ENCODE measurements at places on chromosomes 2 and 18.

- no peak for DNase-seq
Observed at GRCh38 chr18:37019157-37019827, 190.4 kb downstream of the KIAA1328 start.

DNA sequence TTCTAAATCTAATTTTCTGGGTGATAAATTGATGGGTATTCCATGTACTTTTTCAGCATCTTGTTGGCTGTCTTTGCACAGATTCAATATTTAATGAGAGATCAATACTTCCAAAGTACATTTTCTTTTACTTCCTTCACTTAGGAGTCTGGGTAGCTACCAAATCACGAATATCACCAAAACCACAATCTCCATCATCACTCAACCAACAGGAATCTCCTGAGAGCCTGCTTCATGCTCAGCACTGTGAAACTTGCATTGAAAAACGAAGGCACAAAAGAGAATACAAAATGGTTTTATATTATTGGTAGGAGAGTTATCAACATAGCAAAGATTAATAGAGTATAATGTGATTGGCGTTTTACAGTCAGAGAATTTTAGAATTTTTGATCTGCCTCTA lies 261.5 kb upstream of the DSEL start:
- DNase-seq = no peak

DNA sequence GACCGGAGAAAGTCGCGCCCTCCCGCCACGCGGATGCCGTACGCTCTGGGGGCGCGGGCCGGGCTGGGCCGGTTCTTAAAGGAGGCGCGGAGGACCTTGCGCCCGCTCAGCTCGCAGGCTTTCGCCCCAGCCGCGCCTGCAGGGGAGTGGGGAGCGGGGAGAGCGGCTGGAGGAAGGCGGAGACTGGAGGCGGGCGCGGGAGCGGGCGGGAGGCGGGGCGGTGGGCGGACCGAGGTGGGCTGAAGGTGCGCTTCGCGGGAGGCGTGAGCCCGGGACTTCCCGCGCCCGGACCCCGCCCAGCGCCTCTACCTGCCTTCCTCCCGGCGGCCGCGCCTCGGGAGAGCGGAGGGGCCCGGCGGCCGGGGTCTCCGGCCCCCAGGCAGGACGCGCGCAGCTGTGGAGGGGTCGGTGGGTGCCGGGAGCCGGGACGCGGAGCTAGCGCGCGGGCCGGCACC lies at the start of gene ADRA2B:
Gene ADRA2B, minus strand, starts transcription at position 148 of the 455 bp plus-strand sequence. CDS start 422 bp downstream, outside the sequence.
- peak; percentile 44 for DNase-seq

GRCh38 chr18:60693426-60693825 lies 320.9 kb upstream of the MC4R start:
- no peak for DNase-seq

GRCh38 chr2:219578811-219579613 lies 6.9 kb downstream of the INHA start:
- no peak for DNase-seq

GRCh38 chr18:58359218-58359617 lies 269.7 kb downstream of the ALPK2 start:
- no peak for DNase-seq

GRCh38 chr2:188909036-188909435 lies 65.1 kb upstream of the COL3A1 start:
- no peak for DNase-seq

GRCh38 chr2:42216694-42217093 lies 47.5 kb downstream of the EML4 start:
- no peak for DNase-seq

DNA sequence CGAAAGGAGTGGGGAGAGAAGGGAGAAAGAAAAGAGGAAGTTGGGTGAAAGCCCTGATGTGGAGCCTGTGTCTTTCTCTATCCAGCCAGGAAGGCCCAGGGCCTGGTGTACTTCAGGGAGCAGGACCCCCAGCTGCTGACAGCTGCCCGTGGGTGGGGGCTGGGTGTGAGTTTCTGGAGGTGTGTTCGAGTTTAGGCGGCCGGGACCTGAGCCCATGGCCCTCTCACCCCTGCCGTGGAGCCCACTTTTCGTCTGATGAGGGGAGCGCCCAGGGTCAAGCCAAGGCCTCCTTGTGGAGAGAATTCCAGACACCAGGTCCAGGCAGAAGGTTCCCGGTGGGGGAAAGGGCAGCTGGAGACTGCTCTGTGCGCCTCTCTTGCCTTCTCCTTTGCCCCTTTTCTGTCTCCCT lies 2.2 kb downstream of the SIX3 start:
- no peak for DNase-seq

- no peak for DNase-seq
Observed at GRCh38 chr18:34039201-34039600, 185.5 kb downstream of the NOL4 start.

GRCh38 chr2:24012521-24013188 lies 2.8 kb downstream of the MFSD2B start:
- DNase-seq = no peak

DNA sequence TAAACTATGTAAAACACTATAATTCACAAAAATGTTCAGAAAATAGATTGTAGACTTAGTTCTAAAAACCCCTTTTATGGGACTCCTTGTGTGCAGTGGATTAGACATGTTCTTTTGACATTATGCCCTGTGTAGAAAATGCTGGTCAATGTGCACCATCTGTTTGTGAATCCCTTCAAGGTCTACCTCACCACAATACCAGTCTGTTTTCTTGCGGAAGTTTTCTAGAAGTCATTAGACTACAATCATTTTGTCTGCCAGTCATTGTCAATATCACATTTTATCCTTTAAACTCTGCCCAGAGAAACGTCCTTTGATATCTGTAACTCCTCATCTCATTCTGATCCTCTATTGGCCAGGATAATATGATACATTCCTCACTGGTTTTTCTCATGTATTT lies 7.8 kb downstream of the ITGA4 start:
- no peak for DNase-seq

DNA sequence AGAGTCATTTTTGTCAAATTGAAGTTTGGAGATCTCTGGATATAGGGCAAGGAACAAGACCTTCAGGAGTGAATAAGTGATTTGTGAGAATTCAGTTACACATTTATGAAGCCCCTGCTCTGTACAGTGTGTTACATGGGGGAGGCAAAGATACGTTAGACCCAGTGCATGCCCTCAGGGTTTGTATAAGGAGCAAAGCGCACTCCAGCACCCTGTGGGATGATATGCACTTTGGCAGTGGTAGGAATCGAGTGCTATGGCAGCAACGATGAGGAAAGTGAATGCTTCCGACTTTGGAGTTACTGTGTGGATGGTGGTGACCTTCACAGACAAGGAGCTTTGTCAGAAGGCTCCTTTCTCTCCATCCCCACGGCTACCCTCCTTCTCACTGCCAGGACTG lies 74.3 kb upstream of the ALPP start:
- no peak for DNase-seq

DNA sequence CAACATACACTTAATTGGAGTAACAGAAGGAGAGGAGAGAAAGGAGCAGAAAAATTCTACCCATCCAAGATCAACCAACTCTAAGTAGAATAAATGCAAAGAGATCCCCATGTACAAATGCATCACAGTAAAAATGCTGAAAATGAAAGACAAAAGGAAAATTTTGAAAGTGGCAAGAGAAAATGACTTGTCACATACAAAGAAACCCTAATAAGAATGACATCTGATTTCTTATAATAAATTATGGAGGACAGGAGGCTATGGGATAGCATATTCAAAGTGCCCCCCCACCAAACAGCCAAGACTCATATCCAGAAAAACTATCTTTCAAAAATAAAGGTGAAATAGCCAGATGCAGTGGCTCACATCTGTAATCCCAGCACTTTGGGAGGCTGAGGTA lies 22.2 kb upstream of the INPP4A start:
- no peak for DNase-seq

GRCh38 chr2:190837952-190838361 lies 42.7 kb upstream of the GLS start:
- no peak for DNase-seq

- no peak for DNase-seq
Observed at GRCh38 chr18:68721681-68722583, 7.0 kb upstream of the TMX3 start.

GRCh38 chr18:63454497-63454896 lies 22.3 kb upstream of the SERPINB5 start:
- DNase-seq = no peak

DNA sequence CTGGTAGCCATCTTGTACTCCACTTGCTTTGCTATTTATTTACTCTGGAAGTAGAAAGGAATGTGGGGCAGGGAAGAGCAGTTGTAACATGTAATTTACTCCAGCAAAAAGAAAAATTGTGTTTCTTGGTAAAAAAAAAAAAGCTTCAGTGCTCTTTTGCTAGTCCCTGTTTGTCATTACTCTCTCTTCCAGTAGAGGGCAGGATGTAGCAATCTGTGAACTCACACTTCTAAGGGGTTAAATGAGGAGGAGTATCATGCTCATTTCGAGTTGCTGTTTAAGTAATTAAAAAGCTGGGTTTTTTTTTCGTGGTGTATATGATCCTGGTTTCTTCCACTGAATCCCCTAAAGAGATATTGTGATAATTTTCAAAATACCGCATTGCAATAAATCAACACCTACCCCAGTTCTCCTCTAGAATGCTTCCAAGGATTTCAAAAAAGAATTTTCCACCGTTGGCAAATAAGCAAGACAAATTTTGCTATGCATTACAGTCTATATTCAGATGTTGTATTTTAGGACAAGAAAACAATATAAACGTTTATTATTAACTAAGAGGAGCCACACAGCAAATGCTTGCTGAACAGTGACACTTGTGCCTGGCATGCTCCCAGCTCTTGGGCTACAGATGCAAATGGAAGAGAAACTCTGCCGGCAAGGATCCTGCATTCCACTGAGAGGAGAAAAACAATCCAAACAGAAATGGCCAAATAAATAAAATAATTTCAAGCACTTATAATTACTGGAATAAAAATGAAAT lies 261.6 kb downstream of the ASXL3 start:
- DNase-seq = no peak

DNA sequence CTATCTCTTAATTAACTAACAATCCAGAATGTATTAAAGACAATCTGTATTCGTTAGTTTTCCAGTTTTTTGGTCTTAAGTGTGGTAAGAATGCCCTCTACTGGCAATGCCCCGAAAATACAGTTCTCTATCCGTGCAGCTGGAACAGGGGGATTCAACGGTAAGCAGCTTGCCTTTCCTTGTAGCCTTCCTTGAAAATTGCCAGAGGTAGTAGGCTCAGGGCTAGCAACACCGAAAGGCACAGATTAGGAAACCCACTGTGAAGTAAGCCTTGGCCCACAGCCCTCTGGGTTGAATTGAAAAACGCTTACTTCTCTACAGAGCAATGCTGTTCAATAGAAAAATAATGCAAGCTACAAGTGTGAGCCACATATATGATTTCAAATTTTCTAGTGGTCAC lies 17.1 kb upstream of the VPS4B start:
- peak; percentile 32 for DNase-seq

- no peak for DNase-seq
Observed at GRCh38 chr18:31723990-31724711, 36.5 kb downstream of the SLC25A52 start.

- DNase-seq = no peak
Observed at GRCh38 chr2:42342061-42342794, 18.8 kb downstream of the COX7A2L start.

DNA sequence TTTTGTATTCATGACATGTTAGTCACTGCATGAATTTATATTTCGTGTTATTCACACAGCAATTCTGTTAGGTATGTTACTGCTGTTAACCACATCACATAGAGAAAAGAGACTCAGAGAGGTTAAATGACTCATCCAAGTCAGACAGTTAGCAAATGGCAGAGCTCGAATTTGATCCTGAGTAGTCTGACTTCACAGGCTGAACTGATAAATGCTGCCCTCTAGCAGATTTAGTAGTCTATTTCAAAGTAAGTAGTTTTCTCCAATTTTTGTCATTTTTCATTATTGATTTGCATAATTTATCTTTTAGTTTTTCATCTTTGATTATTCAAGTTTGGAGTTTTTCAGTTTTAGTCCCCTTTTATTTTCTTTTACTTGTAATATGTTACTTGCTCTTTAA lies 58.3 kb downstream of the WDR7 start:
- DNase-seq = no peak

DNA sequence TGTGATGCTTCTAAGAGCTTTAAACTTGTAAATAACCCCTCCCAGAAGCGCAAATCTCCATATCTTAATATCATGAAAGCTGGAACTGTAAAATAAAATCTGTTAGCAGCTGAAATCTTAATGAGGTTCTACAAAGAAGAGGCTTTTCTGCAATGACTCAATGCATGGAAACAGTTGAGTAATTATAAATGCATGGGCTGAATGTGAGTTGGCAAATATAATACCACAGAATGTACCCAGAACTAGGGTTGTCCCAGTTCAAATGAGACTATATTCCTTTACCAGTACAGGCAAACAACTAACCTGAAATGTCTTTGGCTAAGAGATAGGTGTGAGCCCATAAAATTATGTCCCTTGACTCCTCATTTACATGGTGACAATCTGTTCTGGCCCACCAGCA lies 52.9 kb downstream of the SATB2 start:
- no peak for DNase-seq

DNA sequence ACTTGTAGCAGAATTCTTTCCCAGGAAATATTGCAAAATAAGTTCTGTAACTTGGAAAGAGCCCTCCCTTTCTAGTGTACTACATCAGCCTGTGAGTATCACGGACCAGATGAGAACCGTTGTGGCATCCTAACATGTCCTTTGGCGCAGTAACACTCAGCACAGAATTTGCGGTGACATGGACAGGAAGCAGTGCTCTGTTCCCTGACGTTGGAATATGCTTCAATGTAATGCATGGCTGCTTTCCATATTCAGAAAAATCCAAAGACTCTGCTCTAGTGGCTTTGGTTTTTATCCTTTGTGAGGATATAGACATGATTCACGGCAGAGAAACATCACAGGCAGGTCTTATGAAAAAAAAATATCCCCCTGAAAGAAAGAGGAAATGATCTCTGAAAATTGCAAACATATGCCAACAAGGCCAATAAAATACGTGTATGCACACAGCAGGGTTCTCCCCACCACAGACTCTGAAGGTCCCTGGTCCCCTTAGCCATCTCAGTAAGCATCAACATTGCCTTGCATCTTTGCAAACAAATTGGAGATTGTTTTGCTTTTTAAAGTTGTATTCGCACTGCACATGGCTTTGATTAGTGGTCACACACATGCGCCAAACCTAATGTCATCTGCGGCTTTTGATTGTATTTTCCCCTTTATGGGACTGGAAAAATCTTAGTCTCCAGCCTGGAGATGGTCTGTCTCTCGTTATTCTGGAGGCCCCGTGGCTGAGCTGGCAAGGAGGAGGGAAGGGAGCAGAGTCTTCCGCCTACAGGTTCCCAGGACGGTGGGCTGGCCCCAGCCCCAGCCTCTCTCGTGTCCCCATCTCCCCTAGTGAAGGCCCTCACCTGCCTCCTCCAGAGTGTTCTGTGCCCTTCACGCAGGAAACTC lies 122.9 kb downstream of the COPS8 start:
- no peak for DNase-seq

Measured in memory B cell (primary cell).